ENCODE measurements at places on chromosomes 1 and 21.

GRCh38 chr1:68448365-68448764 lies 1.4 kb downstream of the RPE65 start:
- H3K27me3 ChIP-seq, result no peaks in the 10 kb centered on the region
- no peak overlapping the region for H3K27ac ChIP-seq
- no peaks in the 10 kb centered on the region for H3K36me3 ChIP-seq
- H3K4me1 ChIP-seq, result peaks cover 6% of the 10 kb centered on the region

DNA sequence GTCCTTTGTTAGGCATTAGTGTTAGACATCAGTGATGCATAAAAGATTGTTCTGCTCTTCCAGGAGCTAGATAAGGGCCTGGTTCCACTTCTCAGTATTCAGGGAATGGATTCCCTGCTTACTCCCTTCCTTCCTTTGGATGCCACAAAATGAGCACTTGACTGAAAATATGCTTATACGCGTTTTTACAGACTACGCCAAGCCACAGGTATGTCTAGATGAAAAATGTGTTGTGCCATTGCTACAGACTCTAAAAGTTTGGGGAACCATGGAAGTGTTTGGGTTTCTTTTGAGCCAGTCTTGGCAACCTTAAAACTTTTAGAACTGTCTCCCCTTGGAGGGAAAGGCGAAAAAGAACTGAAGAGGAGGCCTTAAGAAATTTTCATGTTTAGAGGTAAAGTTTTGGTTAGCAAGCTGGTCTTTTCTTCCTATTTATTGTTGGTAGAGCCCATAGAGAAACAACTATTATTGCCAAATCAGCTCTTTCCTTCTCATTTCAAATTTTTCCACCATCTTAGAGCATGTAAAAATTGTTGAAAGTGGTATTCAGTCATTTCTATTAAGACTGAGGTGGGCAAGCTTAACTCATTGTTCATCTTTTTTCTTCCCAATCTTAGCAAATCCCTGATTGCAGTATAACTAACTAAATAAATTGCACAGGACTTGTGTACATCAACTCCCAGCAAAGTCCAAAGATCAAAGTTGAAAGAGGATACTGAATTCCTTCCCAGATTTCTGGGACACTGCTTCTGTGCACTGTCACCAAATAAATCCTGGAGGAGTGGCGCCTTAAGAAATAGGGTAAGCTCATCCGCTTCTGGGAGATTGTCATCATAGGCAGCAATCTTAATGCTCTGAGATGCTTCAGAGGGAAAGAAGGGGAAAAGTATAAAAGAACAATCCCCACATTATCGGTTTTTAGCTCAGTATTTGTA lies 18.9 kb downstream of the FGGY start:
- DNase-seq, result peak; percentile 92
- H3K27ac ChIP-seq, result peak overlapping the region; percentile 21
- H3K27me3 ChIP-seq, result no peaks in the 10 kb centered on the region
- no peak overlapping the region for H3K4me3 ChIP-seq
- peaks cover 32% of the 10 kb centered on the region for H3K4me1 ChIP-seq

- H3K4me1 ChIP-seq, result no peaks in the 10 kb centered on the region
- no peaks in the 10 kb centered on the region for H3K36me3 ChIP-seq
- no peak overlapping the region for H3K27ac ChIP-seq
- DNase-seq, result no peak
- no peak overlapping the region for H3K4me3 ChIP-seq
These were observed 143.3 kb downstream of the TRABD2B start for GRCh38 chr1:47853852-47854251.

- no peak overlapping the region for H3K4me3 ChIP-seq
- H3K4me1 ChIP-seq, result no peaks in the 10 kb centered on the region
- H3K27ac ChIP-seq, result no peak overlapping the region
- no peak for DNase-seq
- no peaks in the 10 kb centered on the region for H3K36me3 ChIP-seq
These were observed 160.5 kb upstream of the HMCN1 start for GRCh38 chr1:185573677-185574076.

- H3K4me3 ChIP-seq, result no peak overlapping the region
- H3K27ac ChIP-seq, result no peak overlapping the region
- H3K36me3 ChIP-seq, result no peaks in the 10 kb centered on the region
- no peak for DNase-seq
- no peaks in the 10 kb centered on the region for H3K27me3 ChIP-seq
- peaks cover 39% of the 10 kb centered on the region for H3K4me1 ChIP-seq
These were observed 71.7 kb downstream of the SH3GLB1 start for GRCh38 chr1:86776108-86776507.

DNA sequence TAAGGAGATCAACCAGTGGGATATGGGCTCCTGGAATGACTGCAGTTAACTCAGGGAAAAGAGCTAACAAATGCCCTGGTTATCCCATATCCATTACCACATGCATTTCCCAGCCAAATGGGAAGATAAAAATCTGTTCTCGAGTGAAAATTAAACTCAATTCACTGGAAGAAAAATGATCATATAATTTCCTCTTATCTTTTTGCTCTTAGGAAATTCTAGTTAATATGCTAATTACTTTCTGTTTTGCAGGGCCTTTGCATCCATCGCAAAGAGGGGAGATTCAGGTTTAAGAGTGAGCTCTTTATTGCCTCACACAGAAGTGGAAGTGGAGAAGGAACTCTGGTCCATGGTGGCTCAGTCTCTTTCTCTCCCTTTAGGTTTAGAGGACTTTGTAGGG lies 3.9 kb upstream of the IL24 start:
- no peak for DNase-seq
- H3K27ac ChIP-seq, result no peak overlapping the region
- no peak overlapping the region for H3K4me3 ChIP-seq
- no peaks in the 10 kb centered on the region for H3K27me3 ChIP-seq
- no peaks in the 10 kb centered on the region for H3K36me3 ChIP-seq

DNA sequence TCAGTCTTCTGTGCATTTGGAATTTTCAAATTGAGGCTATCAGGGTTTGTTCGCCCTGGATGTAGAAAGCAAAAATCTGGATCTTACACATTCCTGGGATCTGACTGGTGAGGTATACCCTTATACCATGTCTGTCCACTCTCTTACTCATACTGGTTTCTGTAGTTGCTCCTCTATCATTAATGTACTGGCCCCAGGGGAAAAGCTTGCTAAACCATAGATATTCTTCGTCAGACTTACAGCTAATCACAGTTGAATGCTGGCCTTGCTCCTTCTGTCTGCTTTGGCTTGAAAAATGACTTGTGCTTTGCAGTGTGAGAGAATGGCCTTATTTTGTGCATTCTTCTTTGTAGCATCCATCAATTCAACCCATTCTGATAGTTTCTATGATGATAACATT lies 30.5 kb downstream of the TBCE start:
- DNase-seq, result peak; percentile 95
- no peaks in the 10 kb centered on the region for H3K27me3 ChIP-seq
- no peaks in the 10 kb centered on the region for H3K36me3 ChIP-seq
- peaks cover 7% of the 10 kb centered on the region for H3K4me1 ChIP-seq
- H3K4me3 ChIP-seq, result no peak overlapping the region

Measured in astrocyte (in vitro differentiated cells and primary cell).